Ascending aorta (tissue), 2 donors: ENCODE measurements at places on chromosomes 2 and 18.

DNA sequence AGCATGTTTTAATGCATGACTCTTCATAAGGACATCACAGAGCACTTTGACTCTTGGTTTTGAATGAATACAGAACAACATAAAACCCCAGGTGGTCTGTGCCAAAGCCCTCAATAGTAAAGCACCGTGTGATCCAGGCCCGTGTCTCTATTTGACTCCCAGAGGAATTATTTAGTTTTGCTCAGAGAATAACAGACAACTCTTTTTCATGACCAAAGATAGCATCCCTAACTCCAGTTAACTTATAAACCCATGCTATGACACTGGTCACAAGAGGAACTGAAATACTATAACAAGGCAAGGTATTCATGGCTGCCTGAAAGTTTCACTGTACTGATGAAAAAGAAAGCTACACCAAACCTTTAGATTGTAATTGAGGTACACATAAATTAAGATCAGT lies 128.4 kb downstream of the IKZF2 start:
- DNase-seq = no peak

GRCh38 chr2:181861379-181861778 lies 30.2 kb upstream of the ITPRID2 start:
- no peak for DNase-seq

GRCh38 chr18:51010218-51010617 lies 19.8 kb upstream of the SMAD4 start:
- no peak for DNase-seq

GRCh38 chr18:68662754-68663153 lies 52.2 kb downstream of the TMX3 start:
- DNase-seq = no peak

GRCh38 chr2:15920696-15921095 lies 19.7 kb upstream of the MYCN start:
- DNase-seq = no peak

DNA sequence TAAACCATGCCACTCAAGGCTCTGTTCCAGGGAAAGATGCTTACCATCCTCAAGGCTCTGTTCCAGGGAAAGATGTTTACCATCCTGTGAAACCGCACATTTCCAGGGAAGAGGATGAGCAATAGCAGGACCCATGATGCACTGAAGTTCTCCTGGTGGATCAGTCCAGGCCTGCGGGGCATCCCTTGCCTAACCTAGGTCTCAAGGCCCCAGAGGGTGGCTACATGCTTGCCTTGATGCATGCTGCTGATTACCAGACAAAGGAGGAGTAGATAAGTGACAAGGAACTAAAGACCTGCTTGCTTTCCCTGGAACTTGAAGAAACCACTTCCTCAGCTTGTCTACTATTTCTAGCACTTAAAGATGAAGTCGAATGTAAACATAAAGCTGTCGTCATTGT lies 111.0 kb upstream of the LINC00305 start:
- no peak for DNase-seq

DNA sequence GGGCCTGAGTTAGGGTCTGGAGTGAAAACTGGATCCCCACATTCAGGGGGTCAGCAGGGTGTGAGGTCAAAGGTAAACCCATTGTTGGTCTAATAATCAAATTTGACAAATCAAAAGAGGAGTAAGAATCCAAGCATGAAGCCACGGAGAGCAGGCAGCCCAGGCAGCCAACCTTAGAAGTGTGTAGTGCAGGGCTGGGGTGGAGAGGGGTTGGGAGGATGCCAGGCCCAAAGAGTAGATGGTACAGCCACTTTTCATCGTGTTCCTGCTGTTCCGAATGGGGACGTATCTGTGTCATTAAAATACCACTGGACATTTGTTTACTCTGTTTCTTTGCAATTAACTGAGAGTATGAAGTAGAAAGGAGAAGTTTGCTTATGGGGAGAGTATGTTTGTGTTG lies 16.5 kb upstream of the SPTBN1 start:
- DNase-seq = no peak

DNA sequence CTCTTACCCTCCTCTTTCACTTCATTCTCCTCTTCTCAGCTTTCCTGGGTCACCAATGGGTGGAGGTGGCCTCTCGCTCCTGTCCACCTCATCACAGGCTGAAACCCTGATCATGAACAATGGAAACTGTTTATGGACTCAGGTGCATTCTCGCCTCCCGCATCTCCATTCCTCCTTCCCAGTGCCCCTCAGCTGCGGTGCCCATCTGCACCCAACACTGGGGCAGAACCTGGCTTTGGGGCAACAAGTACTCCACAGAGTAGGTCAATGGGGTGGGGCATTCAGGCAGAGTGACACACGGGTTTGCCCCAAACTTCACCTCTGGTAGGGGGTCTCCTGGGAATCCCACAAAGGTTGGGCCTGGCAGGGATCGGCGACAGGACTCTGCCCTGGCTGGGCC lies 199.5 kb downstream of the RTP5 start:
- DNase-seq = no peak

GRCh38 chr2:60553495-60554073 lies at the start of gene BCL11A:
Gene BCL11A (minus strand): TSS chr2:60553654. CDS start chr2:60553270, 384 bp downstream.
- DNase-seq = no peak

DNA sequence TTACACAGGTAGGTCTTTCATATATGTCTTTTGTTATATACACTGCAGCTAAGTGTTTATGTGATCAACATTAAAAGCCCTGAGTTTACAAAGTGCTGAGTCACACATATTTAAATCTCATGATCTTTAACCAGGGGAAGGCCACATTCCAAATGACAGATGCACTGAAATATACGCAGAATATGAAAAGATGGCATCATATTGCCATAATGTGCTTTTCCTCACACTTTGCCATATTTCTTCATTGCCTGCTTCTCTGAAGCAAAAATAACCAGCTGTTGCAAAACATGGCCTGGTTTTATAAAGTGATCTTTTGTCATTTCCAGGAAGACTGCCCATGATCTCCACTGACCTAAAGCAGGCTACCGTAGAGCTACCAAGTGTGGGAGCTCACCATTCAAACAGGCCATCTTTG lies 93.5 kb upstream of the MAPRE2 start:
- no peak for DNase-seq

DNA sequence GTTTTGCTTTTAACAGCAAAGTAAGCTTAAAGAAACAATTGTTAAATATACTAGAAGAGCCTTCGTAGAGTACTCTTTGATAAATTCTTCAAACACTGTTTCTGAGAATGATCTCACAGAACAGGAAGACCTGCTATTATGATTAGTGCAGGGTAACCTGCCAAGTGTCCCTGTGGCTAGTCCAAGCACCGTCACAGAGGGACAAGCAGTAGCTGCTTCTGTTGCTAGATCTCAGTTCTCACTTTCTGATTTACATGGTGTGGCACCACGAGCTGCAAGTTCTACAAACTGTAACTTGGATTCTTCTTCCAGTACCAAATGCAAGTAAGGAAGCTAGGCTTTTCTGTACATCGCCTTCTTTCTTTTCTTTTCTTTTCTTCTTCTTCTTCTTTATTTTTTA lies 121.5 kb downstream of the PIEZO2 start:
- no peak for DNase-seq

DNA sequence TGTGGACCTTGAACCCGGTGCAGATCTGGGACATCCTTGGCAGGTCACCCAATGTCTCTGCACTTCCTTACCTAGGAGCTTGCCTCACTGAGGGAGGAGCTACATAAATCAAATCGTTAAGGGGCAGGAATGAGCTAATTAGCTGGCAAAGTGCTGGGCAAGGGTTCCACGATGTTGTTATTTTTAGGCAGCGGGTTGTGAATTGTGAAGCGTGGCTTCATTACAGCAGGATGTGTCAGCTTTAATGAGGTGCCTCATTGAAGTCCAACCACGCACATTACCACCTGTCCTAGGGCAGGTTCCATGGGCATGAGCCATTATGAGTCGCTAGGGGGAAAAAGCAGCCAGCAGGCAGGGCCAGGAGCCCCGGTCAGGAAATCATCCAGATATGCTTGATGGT lies 127.0 kb upstream of the AGAP1 start:
- DNase-seq = no peak

- no peak for DNase-seq
Observed at GRCh38 chr2:168002021-168002553, 245.3 kb downstream of the STK39 start.

DNA sequence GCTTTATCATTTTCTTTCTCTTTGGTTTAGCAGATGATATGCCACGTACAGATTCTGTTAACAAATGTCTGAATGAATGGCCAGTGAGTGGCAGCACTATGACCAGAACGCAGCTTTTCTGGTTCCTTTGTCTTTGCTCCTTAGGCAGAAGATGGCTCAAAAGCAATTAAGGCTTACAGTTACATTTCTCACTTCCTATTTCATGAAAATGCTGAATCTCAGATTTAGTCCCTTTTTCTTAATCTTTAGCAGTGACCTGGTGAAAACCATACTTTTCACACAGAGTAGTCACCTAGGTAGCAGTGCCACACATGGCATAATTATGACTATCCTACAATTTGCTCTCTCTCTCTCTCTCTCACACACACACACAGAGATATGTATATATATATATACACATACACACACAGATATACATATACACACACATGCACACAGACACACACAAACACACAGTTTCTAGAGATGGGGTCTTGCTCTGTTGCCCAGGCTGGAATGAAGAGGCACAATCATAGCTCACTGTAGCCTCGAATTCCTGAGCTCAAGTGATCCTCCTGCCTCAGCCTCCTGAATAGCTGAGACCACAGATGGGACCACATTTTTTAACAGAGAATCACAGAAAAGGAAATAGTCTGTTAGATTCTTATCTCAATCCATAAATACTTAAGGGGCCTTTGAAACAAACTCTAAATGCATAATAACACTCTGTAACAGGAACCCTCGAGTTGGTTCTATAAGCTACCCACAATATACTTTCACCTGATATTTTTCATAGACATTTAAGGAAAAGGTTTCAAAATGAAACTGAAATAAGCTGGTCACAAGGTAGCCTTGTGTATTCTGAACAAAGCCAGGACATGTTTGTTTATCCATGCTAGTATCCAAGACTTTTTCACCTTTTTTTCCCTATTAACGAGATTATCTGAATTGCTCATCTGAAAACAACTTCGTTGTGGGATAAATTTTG lies 11.6 kb downstream of the PDE6D start:
- no peak for DNase-seq

DNA sequence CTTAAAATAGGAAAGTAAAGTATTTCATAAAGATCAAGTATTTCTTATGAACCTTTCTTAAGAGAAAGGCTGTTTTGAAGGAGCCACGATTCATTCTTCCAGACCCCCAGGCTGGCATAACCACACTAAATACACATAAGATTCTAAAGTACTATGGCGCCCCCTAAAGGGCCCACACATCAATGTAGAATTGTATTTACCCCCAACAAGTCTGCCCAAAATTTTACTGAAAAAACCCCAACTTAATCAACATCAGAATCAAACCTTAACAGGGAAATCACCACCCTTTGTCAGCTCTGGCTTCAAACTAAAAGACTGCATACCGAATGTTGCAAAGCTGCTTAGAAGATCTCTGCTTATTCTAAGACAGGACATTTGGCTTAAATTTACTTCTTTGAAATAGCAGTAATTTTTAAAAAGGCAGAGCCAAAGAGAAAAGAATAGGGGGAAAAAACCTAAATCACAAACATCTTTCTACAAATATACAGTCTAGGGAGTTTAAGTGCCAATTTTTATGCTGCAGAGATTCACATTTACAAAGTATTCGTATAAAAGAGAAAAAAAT lies 20.4 kb upstream of the BCL2 start:
- no peak for DNase-seq

- no peak for DNase-seq
Observed at GRCh38 chr18:13565228-13565627, 161.1 kb downstream of the FAM210A start.

GRCh38 chr2:43127941-43128558 lies 98.4 kb downstream of the ZFP36L2 start:
- no peak for DNase-seq
